Esophagus (tissue), 2 donors: ENCODE measurements at places on chromosomes 5 and 9. TPM values are rescaled to one million over a fixed set of nuclear protein-coding genes. Genes with fewer than 3 reads are reported as not detected.

Gene PAXX
- polyA plus RNA-seq = 49.7 TPM

Gene IRX2
- polyA plus RNA-seq = 3.0 TPM

Gene TTC1
- polyA plus RNA-seq = 16.7 TPM

Gene PCA3
- polyA plus RNA-seq = 0.06 TPM

Gene ZNF474
- polyA plus RNA-seq = 0.06 TPM

Gene STKLD1
- 0.49 TPM for polyA plus RNA-seq
